ENCODE measurements at places on chromosomes 13 and 19.

- no peak for DNase-seq
Observed at GRCh38 chr19:3575260-3575741, 2.6 kb downstream of the HMG20B start.

GRCh38 chr19:42471554-42472249, 29.0 kb upstream of the CXCL17 start:
- no peak for DNase-seq

GRCh38 chr19:1863328-1863637, at the start of gene KLF16:
TSS of gene KLF16 (minus strand) at chr19:1863579. CDS start at chr19:1863497, 82 bp downstream.
- DNase-seq = no peak

- no peak for DNase-seq
Observed at GRCh38 chr13:24746618-24747247, 17.2 kb upstream of the RNF17 start.

DNA sequence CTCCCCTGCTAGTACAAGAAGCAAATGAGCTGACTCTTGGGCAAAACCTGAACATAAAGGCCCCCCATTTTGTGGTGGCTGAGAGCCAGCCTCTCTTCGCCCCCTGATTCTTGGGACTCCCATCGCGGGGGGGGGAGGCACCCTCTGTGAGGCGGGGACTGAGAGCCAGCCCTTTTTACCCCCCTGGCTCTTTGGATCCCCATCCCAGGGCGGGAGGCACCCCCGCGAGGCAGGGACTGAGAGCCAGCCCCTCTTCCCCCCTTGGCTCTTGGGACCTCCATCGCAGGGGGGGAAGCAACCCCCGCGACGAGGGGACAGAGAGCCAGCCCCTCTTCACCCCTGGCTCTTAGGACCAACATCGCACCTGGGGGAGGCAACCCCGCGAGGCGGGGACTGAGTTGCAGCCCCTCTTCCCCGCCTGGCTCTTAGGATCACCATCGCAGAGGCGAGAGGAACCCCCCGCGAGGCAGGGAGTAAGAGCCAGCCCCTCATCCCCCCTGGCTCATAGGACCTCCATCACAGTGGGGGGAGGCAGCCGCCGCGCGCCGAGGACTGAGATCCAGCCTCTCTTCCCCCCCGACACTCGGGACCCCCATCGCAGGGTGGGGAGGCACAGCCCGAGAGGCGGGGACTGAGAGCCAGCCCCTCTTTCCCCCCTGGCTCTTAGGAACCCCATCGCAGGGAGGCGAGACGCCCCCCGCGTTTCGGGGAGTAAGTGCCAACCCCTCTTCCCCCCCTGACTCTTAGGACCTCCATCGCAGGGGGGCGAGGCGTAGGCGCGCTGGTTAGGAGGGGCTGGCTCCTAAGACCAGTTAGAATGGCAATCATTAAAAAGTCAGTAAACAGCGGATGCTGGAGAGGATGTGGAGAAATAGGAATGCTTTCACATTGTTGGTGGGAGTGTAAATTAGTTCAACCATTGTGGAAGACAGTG, 2428.4 kb upstream of the PCDH20 start:
- DNase-seq = no peak

DNA sequence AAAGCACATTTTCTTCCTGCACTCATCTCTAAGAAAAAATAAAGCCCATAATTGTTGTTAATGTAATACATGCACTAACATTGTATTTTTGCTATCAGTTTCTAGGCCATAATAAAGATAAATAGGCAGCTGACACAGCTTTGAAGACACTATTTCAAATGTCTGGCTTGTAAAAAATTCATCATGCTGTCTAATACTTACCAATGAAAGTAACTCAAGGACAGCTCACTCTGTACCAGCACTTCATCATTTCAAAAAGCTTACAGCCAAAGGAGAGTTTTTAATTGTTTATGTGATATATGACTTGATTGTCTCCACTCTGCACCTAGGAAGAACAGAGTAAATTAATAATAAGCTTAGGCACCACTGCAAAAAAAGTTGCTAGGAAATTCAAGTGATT, 1423.3 kb upstream of the PCDH20 start:
- no peak for DNase-seq

DNA sequence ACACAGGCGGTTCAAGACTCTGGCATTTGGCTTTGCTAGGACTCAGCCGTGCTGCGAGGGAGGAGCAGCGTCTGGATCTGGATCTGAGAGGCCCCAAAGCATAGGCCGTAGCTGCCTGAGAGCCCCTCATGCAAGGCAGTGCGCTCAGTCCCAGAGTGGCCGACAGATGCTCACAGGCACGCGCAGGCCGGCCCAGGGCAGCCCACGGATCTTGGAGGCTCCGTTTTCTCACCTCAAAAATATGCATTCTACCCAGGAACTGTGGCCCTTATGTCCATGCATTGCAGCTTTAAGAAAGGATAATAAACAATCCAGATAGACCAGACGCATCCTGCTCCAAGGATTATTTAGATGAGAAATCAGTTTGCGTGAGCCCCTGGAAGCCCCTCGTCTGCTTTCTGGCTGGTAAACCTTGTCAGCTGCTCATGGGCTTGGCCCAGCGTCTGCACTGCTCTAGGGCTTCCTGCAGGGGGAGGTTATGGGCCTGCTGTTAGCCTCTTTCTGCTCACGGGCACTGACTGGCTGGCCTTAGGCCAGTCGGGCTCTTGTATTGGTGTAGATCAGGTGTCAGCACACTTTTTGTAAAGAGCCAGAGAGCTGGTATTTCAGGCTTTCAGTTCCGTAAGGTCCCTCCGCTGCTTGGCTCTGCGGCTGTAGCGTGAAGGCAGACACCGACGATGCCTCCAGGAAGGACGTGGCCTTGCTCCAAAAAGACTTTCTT, 24.2 kb downstream of the TEX29 start:
- DNase-seq = no peak

DNA sequence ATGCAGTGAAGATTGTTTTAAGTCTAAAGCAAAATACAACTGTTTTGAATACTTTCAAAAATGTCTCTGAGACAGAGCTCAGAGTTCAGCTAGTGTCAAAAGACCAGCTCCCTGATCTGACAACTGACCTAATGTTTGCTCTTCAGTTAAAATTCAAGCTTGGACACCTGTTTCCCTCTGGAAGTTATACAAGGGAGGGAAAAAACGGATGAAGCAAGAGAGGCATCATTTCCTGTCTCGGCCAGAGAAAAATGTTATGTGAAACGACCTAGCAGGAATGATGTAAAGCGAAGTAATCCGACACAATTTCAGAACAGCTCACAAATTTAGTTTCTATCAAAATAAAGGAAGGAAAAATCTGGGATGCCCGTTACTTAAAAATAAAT, 59.4 kb downstream of the ZAR1L start:
- DNase-seq = no peak

DNA sequence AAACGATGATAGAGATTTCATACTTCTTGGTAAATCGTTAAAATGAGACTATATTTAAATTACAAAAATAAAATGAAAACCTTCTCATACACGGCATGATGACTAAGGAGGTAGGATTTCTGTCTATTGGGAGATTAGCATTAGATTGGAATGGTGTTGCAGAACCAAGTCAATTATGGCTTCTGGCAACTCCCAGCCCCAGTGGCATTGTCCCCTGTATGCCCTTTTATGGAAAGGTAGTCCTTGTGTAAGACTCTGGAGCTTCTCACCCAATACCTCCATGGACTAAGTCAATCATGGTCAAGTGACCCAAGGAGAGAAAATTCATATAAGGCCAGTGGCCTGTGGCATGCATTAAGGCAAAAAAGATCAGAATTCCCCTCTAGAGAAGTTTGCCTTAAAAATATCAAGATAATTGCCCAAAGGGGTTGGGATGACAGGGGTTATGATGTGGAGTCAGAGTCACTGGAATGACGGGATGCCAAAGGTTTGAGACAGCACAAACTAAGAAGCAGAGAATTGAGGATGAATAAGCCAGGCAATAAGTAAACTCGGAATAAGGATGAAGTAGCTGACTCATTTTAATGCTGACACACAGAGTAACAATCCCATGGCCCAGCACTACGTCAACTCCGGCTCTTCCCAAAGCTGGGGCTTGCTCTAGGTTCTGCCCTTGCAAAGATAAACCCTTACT, 57.8 kb upstream of the POSTN start:
- DNase-seq = no peak

DNA sequence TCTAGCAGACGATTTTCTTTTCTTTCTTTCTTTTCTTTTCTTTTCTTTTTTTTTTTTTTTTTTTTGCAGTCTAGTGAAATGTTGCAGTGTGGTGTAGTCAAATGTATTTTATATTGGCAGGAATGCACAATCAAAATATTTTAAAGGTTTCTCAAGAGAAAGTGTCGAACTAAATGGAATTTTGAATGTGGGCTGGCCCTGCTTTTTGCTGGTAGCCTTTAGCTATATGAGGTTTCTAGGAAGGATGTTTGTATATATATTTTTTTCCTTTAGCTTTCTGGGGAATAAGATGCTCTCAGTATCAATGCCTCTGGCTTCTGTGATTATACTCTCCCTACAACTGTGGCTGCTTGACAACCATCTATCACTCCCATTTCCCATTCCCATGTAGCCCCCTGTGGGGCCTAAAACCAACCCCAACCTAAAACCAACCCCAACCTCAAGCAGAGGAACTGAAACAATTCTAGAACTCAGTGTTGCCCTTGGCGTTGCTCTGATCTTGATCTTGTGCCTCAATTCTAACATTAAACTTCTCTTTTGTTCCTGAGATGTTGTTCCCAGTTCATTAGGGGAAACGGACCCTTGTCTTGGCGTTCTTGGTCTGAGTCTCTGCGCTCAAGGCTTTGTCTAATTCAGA, 27.1 kb downstream of the CYSLTR2 start:
- DNase-seq = no peak

- no peak for DNase-seq
Observed at GRCh38 chr13:63117710-63118109, 1702.1 kb upstream of the PCDH20 start.

- no peak for DNase-seq
Observed at GRCh38 chr19:18804139-18804601, 13.1 kb upstream of the COMP start.

DNA sequence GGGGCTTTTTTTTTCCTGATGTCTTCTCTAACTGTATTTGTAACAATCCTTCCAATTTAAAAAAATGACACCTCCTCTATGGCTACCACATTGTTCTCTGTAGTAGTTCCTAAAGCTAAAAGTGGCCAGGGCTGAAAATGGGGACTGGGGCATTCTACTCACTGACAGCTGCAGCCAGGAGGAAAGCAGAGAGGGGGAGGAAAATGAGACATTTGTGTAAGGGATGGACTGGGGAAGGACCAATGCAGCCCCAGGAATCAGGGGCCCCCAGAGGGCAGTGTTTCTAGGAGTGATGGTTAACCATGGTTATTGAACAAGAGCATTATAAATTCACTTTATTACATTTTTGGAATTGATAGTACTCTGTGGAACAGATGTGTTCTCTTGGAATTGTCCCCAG, 34.3 kb upstream of the C1QTNF9 start:
- no peak for DNase-seq

DNA sequence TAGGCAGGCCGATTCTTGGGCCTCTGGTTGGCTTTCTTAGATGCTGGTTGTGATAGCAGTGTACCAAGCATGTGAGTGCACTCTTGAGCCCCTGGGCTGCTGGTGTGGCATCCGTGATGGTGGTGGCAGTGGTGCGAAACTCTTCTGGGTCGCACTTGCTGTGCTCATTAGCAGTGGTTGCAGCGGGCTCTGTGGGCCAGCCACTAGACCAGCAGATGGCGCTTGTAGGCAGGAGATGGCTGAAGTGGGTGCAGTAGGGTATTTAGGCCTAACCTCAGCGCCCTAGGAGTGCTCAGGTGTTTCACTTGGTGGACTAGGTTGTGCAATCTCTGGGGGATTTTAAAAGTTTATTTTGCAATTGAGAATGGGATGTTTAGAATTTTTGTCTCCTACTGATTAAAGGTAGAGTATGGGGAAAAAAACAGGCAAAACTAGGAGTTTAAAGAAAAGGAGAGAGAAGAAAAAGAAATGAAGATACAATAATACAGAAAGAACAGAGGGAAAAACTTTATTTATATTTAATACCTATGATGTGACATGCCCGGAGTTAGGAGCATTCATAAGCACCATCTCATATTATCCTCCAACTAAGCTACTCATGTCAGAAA, 4.3 kb upstream of the ZNF17 start:
- DNase-seq = peak; percentile 55

- DNase-seq = no peak
Observed at GRCh38 chr13:88908961-88909441, 1237.8 kb downstream of the SLITRK5 start.

DNA sequence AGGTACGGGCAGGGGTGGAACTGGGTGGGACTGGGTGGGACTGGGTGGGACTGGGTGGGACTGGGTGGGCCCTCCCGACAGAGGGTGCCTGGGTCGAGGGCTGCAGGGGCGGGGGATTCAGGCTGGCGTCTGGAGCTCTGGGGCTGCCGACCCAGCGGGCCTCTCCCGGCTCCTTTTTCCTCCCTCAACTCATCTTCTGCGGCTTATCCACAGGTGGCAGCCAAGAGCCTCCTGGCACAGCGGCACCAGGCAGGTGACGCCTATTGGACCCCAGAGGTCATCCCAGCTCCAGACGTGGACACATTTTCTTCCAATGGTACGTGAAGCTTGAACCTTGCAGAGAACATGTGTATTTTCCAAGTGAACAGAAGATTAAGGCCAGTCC, 533 bp downstream of the ZNF544 start:
- DNase-seq = peak; percentile 10

GRCh38 chr13:40457929-40458719, 208.3 kb downstream of the FOXO1 start:
- DNase-seq = no peak

DNA sequence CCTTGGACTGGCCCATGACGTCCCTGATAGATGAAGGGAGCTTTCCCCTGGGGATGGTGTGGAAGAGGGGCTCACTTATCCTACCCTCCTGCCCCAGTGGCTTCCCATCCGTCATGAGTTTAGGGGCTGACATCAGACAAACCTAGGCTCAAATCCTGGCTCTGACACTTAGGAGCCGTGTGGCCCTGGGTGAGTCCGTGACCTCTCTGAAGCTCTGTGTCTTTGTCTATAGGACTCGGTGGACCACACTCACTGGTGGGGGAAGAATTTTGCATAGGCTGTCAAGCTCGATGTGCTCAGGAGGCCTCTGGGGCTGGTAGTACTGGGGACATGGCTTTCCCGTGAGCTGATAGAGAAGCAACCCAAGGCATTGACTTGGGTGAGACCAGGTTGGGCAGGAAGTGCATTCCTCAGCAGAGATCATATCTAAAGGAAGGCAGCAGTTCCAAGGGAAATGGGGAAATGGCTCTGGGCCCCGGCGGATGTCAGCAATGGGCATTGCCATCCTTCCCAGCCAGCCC, 17.4 kb upstream of the AP1M2 start:
- no peak for DNase-seq

- DNase-seq = no peak
Observed at GRCh38 chr19:38245826-38246498, 10.2 kb downstream of the PPP1R14A start.

- DNase-seq = peak; percentile 36
Observed at GRCh38 chr19:570937-571565, 1.3 kb upstream of the BSG start.

DNA sequence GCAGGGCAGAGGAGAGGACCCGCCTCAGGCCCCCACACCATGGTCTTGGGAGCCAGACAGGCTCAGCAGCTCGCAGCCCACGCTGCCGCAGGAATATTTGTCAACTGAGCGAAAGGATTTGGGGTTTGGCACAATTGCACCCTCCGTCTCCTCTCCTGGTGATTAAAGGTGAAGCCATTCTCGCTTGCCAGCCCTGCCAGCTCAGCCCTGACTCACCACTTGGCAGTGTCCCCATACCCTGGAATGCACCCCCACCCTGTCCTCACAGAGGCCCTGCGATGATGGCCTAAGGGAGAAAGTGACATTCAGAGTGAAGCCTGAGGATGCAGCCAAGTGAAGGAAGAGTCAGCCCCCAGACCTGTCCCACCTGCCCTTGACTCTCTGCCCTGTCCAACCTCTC, 18.8 kb downstream of the CYTH2 start:
- no peak for DNase-seq
